ENCODE measurements at places on chromosomes 2 and 18.

DNA sequence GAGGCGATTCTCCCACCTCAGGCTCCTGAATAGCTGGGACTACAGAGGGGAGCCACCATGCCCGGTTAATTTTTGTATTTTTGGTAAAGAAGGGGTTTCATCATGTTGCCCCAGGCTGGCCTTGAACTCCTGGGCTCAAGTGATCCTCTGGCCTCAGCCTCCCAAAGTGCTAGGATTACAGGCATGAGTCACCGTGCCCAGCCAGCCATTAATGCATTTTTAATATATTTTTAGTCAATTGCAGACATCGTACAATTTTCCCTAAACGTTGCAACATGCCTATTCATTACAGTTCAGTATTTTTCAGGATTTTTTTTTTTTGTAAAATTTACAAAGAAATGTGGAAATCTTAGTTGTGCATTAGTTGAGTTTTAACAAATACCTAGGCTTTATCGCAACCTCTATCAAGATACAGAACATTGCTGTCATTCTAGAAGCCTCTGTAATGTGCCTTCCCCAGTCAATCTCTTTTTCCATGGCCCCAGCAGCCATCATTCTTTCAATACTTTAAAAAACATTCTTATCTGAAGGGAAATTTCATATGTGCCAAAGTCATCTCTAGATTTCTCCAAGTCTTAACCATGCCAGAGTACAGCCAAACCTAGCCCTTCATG lies 14.7 kb downstream of the NABP1 start:
- ATAC-seq: no peak

- ATAC-seq: no peak
Observed at GRCh38 chr18:6057604-6058003, 162.3 kb upstream of the TMEM200C start.

DNA sequence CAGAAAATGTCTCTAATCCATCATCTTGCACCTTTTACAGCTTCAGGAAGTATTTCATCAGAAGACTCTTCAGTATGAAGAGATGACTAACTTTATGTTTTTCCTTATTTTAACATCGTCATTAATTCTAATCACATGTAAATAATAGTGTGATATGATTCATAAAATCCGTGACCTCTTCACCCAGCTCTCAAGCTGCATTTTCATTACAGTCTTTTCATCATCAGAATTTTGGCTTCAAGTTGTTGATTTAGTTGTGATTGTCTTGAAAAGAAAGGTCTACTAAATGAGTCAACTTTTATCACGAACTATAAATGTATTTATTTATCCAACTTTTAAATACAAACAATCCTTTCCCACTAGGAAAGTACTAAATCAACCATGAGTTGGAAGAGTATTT lies 410.3 kb downstream of the LRP1B start:
- no peak for ATAC-seq

- ATAC-seq: no peak
Observed at GRCh38 chr2:95043300-95044093, 18.0 kb downstream of the MAL start.

- ATAC-seq: no peak
Observed at GRCh38 chr18:13257361-13257980, 38.9 kb downstream of the LDLRAD4 start.

- ATAC-seq: no peak
Observed at GRCh38 chr2:10647441-10647840, 42.3 kb downstream of the NOL10 start.

- no peak for ATAC-seq
Observed at GRCh38 chr2:46679761-46680160, 200.4 kb downstream of the TMEM247 start.

- ATAC-seq: no peak
Observed at GRCh38 chr2:102449370-102449974, 23.6 kb upstream of the SLC9A4 start.

GRCh38 chr2:122098306-122098705 lies 342.9 kb downstream of the TSN start:
- no peak for ATAC-seq

DNA sequence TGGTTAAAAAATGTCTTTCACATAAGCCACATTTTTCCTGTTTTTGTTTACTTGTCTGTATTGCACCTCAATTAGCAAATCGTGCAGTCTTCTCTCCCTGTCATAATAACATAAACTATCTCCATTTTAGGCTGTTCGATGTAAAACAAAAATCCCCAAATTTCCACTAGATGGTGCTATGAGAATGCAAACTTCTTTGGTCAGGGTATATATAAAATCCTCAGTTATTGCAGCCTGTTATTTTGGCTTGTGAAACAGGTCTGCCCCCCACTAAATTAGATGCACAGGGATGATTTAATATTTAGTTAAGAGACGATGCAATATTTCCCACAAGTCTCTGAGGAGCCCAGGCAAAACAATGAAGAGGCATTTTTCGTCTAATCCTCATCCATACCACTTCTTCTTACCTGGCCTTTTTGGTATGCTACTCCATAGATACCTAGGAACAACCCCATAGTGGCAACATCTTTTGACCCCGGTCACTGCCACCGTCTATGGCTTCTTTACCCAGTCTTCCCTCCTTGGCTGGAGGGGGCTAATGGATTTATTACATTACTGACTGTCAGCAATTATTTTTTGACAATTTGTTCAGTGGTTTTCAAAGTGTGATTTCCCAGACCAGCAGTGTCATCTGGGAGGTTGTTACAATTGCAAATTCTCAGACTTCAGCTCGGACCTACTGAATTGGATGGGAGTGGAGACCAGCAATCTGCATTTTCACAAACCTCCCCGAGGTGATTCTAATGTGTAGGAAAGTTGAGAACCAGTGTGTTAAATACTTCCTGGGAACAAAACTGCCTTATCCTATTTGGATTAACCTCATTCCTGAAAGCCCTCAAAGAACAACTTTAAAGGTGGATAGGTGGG lies 117.4 kb upstream of the CWC22 start:
- peak; percentile 42 for ATAC-seq

- no peak for ATAC-seq
Observed at GRCh38 chr18:31250902-31251301, 67.1 kb upstream of the DSG1 start.

DNA sequence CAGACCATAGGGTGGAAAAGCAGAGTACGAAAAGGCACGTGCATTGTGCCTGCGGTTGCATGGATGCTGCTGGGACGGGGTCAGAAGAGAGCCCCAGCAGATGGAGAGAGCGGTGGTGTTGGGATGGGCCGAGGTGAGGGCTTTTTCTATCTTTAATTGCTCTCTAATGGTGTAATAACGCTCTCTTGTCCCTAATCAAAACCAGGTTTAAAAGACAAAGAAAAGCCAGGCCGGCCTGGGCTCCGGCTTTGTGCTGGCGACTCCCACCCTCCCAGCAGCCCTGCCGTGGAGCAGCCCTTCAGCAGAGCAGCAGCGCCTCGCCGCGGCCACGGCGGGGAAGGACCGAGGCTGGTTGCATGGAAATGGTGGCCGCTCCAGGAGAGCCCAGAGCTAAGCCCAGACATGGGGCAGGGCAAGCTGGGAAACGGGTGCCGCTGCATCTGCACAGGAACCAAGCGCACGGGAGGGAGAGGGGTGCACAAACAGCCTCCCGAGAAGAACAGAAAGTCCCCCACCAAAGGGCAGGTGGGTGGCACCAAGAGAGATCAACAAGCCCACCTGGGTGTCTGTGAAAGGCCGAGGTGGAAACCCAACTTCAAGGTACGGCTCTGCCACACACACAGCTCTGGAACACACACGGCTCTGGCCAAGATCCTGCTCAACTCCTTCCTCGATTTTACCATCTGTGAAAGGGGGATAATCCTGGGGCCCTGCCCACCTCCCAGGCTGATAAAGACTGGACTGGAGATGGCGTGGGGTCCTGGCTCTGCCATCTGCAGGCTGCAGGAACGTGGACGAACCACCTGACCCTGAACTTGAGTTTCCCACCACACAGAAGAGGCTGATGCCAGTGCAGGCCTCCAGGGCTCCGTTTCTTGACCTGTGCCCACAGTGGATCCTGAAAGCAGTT lies 15.0 kb downstream of the HS1BP3 start:
- peak; percentile 60 for ATAC-seq

DNA sequence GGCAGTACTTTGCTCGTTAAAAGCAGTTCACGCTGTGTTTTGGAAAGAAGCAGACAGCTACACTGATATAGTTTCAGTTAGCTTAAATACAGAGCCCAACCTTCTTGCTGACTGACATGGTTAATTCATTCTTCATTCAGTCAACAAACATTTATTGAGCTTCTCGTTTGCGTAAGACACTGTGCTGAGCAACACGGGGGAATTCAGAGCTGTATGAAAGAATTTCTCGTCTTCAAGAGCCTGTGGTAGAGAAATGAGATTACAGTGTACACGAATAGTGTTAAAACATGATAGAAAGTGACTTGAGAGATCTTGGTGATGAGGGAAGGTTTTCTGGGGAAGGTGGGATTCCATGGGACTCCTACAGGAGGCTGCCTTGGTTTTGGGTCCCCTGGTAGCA lies 44.7 kb downstream of the ADAM23 start:
- no peak for ATAC-seq

GRCh38 chr2:191243154-191243553 lies 2.0 kb upstream of the MYO1B start:
- ATAC-seq: no peak

DNA sequence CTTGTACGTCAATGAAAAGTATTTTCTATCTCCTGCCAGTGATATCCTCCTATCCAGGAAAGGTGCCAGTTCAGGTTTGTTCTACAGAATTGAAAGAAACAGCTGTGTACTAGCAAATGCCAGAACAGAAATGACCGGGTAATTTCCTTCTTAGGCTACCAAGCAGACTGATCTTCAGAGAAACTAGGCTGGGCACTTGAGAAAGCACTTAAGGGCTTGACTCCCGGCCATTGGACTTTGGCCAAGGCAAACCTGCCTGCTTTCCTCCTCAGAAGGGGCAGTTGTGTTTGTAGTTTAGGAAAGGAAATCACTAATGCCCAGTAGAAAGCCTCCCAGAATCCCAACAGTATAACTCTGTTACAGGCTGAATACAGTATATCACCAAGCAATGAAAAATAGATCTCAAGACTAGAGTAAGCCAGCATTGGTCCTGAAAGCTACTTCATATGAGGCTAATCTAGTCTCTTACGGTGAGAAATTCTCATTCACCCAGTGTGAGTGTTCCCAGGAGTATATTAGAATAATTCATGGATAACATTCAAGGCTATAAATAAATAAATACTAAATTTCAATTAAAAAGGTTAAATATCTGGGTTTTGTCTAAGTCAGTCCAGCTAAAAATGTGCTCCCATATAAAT lies 43.0 kb upstream of the COL5A2 start:
- no peak for ATAC-seq

GRCh38 chr2:161353543-161353942 lies 45.3 kb downstream of the PSMD14 start:
- no peak for ATAC-seq

DNA sequence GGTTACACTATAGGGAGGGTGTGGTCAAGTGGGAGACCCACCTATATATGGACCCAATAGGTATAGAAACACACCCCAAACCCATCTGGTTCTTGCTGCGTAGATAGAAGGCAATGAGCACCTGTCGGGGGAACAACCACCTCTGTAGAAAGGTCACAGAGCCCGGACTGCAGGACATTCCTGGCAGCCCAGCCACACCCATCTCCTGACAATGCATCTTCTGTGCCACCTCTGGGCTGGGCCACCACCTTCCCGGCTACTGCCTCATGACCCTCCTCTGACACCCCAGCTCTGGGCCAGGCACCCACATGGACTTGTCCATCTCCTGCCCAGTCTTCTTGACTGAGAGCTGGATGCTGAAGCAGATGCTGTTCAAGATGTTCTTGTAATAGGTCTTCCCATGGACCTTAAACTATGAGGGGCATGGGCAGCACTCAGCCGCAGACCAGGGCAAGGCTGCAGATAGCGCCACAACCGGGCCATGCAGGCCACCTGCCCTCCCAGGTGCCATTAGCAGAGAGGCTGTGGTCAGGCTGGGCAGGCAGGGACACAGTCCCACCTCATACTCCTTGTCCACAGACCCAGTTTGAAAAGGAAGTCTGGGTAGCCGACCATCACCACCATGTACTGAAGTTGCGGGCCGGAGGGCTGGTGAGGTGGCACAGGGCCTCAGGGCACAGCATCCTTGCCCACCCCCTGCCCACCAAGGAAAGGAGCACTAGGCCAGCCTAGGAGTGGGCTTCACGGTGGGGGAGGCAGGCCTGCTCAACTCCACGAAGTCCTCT lies 9.3 kb downstream of the ALPG start:
- no peak for ATAC-seq

- no peak for ATAC-seq
Observed at GRCh38 chr18:21484851-21485636, 115.5 kb downstream of the ESCO1 start.

- ATAC-seq: no peak
Observed at GRCh38 chr18:67730886-67731285, 214.4 kb upstream of the DSEL start.

- ATAC-seq: no peak
Observed at GRCh38 chr2:36351736-36352349, 3.7 kb upstream of the CRIM1 start.

DNA sequence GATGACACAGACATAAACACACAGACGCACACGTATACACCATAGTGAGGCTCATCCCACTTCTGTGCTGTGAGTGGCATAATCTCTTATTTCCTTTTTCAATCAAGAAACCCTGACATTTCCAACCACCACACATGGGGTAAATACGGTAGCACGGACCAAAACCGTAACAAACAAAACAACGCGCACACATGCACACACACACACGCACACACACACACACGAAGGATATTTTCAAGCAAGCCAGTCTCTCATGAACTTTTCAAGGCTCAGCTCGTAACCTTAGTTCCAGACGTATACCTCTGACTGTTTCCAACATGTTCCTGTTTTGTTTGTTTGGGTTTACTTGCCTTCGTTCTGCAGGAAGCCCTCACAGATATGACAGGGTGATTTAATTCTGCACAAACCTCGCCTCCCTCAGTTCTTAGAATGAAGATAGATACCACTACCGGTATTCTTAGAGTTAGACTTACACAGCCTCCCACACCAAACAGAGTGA lies 119.8 kb downstream of the BCL2 start:
- peak; percentile 88 for ATAC-seq

- ATAC-seq: peak; percentile 99
Observed at GRCh38 chr2:110748489-110748867, 16.1 kb downstream of the ACOXL start.

DNA sequence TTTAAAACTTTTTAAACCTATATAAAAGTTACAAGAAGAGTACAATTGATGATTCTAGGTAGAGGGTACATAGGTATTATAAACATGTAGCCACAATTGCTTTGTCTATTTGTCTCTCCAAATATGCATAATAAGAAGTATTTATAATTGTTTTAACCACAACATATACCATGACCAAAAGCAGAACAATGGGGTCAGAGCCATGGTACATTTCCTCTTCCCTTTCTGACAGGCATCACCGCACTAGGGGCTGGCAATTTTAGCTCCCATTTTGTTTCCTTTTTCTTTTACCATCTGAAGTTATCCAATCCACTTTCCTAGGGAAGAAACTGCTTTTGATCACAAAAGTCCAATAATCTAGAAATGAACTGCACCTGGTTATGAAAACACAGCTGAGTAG lies 49.3 kb downstream of the TMX3 start:
- no peak for ATAC-seq

- no peak for ATAC-seq
Observed at GRCh38 chr2:45070113-45070652, 60.9 kb upstream of the SIX2 start.

DNA sequence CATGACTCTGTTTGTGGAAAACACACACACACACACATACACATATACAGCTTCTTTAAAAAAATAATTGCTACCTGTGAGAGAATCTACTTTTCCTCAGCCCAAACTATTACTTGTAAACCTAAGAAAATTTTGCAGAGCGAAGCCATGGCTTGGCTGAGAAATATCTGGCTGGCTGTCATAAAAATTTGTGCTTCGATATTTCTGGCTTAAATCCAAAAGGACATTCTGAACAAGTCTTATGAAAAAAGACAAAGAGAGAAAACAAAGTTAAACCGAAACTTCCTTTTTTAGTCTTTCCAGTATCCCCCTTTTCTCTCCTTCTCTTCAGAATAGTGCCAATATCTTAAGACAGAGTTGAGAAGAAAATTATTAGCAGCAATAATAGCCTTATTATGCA lies 2048.0 kb downstream of the SUCLG1 start:
- no peak for ATAC-seq
